ENCODE measurements at places on chromosomes 3 and 15.

- no peak for DNase-seq
Measured at GRCh38 chr15:100383302-100384107, 41.7 kb upstream of the ADAMTS17 start.

DNA sequence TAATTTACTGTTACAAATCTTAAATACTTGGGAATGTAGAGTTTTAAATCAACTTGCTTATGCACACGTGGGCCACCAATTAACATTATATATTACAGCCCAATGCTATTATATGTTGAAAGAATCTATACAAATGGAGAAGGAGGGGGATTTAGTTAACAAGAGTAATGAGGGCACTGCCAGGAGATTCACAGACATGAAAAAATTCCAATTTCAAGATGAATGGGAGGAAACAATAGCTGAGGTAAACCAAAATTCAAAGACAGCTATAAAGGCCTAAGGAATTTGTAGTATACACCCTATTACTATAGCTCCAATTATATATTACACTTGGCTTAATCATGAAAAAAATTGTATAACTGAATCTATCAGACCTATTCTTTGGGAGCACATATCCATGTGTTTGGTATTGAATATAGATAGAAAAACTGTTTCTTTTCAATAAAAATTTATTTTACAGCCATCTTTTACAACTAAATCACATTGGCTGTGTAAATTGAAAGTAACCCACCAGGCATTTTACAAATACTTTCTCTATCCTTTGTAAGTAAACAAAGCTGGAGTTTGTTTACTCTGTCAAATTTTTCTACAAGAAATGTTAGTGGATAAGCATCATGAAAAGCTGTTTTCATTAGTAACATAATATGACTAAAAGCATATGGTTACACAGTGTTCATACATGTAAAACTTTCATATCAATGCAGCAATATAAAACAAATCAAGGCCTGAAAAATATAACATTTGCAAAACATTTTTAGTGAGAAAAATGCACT is 1045.8 kb downstream of the ROBO1 start:
- DNase-seq: no peak

DNA sequence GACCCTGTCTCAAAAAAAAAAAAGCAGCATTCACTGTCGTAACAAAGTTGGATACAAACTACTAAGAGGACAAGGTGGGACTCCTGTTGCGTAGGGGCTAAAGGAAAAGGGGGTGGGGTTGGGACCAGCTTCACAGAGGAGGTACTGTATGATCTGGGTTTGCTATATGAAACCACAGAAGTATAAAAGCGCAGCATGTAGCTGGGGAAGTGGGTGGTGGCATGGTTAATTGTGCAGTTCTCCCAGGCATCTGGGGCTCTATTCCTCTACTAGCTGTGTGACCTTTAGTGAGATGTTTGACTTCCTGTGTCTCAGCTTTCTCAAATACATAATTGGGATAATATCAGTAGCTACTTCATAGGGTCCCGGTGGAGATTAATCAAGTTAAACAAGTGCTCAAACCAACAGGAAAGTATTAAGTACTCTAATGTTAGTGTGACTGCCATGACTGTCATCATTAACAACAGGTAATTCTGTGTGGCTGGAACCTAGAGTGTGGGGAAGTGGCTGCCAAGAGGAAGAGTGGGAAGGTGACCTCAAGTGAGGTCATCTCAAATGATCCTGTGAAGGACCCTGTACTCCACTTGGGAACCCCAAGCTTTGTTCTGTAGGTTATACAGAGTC is 11.5 kb downstream of the PARP16 start:
- no peak for DNase-seq

- no peak for DNase-seq
Measured at GRCh38 chr3:10867384-10867783, 51.4 kb downstream of the SLC6A11 start.

DNA sequence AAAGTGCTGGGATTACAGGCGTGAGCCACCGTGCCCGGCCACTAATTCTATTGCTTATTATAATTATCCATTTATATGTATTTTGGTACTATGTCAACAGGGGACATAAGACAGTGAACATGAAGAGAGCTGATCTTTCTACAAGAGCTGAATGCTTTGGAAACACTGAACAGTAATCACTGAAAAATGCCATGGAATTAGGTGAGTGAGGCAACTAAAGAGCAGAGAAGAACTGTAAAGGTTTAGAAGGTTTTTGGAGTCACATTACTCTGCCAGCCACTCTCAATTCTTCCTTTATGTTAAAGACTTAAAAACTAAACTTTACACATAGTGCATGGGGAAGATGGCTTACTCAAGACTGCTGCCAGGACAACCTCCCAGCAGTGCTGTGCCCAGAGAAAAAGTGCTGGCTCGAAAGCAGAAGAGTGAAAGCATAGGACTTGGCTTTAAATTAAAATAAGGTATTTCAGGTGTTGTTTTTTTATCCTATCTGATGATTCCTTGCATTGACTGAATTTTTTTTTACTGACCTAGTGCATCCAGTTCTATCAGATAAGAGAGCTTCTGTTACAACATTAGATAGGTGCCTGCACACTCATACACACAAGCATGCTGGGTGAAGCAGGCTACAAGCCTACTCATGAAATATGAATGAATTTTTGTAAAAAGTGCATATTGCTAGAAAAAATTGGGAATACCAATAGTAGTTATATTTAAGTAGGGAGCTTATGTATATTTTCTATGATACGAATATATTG is 28.7 kb upstream of the CACNA2D3 start:
- DNase-seq: no peak

DNA sequence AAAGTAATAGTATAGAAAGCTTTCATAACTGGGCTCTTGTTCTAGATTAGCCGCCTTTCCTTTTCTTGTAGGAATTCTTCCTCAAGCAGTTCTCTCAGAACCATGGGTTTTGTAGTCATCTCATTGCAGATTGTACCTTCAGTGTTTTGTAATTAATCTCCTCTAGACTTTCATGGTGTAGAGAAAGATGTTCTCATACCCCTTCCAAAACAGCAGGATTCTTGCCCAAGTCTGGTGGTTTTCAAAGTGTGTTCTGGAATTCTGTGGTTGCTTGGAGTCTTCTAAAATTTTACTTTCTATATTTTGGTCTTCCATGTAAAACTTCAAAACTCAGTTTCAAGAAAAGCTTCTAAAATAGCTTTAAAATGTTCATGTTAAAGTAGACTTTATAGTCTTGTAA is 293.8 kb downstream of the PTPRG start:
- DNase-seq: no peak

- no peak for DNase-seq
Measured at GRCh38 chr3:28590860-28591259, 242.2 kb upstream of the AZI2 start.

GRCh38 chr3:15384510-15385237 is 42.7 kb downstream of the METTL6 start:
- DNase-seq: peak; percentile 39

DNA sequence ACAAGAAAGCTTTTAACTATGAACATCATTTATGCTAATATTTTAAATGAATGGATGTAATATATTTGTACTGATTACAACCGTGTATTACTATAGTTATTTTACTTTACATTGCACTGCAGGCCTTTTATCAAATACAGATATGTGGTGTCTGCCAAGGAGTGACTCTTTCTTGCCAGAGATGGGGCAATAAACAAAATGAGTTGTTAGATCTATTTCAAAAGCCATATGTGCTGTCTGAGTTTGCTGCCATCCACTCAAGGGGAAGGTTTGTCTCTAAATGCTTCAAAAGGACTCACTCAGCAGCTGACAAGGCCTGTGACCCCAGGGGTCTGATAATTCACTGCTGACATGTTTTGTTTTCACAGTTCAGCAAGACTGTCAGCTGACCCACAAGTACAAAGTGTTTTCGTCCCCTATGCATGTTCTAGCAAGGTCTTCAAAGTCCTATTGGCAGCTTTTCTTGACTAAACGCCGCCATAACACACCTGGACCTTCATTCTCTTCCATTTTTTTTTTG is 41.3 kb upstream of the ZBED2 start:
- no peak for DNase-seq

DNA sequence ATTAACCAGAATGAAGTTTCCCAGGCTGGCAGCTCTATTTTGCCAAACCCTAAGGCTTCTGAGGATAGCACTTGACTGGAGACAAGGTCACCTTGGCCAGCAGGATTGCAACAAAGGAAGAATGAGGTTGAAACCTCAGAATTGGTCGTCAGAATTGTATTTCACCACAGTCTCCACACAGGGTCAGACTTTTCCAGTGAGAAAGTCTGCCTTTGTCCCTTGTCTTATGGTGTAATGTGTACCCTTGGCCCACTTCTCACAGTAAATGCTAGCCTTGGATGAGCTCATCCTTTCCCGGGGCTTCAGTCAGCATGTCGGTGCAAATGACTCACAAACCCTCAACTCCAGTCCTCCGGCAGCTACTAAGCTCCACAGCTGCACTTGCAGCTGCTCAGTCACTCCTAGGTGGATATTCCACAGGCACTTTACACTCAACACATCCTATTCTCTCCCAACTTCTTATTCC is 19.7 kb downstream of the SSR3 start:
- DNase-seq: no peak

GRCh38 chr15:57427367-57427821 is 51.1 kb downstream of the CGNL1 start:
- DNase-seq: no peak

DNA sequence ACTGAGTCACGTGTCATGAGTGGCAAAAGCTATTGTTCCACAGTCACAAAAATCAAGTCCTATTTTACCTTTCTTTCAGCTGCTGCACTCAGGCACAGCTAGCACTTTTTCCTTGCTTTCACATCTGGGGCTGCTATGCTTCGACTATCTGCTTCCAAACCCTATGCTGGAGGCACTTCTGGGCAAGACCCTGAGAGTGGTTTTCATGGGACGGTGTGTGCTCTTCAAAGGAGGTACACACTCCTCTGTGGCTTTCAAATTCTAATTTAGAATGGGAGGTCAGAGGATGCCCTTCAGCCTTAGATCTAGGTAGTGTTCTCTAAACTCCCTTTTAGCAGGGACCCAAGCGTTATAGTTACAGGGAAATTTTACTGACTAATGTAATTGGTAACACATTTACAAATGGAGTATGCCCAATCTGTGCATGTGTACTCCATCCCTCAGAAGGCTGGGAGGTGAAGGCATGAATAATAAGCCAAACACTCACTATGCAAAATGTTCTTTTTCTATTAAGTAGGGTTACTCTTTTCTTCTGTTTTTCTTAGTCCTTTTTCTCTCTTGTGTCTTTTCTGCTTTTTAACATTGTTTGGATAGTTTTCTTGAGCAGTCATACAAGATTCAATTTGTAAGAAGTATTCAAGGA is 188.3 kb downstream of the LSAMP start:
- DNase-seq: no peak

- no peak for DNase-seq
Measured at GRCh38 chr3:77500721-77501120, 460.8 kb downstream of the ROBO2 start.

GRCh38 chr3:99896482-99896881 is 78.8 kb downstream of the CMSS1 start:
- no peak for DNase-seq

- DNase-seq: no peak
Measured at GRCh38 chr3:190605385-190605784, 91.5 kb downstream of the IL1RAP start.

DNA sequence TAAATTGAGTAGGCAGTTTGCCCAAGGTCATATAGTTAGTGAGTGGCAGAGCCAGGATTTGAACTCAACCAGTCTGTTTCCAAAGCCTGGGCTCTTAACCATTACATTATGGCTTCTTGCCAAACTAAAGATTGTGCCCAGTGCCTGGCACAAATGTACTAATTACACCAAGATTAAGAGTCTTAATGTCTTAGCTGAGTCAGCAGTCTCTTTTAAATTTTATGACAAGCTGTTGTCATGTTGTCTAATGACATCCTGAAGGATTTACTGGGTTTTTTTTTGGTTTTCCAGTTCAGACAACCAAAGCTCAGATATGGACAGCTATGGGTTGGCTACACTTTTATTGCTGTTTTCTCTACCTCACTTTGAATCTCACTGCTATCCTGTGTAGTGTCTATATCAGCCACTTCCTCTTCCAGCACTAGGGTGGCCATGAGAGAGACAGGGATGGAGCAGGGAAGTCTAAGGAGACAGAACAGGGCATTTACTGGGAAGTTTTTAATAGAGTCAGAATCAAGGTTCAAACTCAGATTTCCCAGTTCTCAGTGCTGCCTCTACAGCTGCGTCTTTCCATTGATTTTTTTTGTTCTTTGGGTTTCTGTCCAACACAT is 10.5 kb downstream of the FBXL2 start:
- no peak for DNase-seq

GRCh38 chr15:90620379-90621067 is 90.8 kb downstream of the CRTC3 start:
- no peak for DNase-seq

GRCh38 chr3:187196573-187197334 is 532 bp upstream of the RTP1 start:
- no peak for DNase-seq

DNA sequence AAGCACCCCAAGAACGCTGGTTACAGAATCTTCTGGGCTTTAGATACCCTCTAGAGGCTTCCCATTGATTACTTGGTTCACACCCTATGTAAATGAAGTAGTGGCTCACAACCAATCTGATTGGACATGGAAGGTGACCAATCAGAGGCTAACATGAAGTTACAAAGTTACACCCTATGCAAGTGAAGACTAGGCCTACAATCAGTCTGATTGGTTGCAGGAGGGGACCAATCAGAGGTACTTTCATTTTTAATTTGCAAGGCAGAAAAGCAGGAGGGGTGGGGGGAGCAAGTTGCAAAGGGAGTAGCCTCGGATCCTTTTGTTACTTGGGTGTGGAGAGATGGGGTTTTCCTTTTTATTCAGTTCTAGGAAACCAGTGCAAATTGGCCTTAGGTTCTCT is 11.1 kb upstream of the RTP2 start:
- no peak for DNase-seq

DNA sequence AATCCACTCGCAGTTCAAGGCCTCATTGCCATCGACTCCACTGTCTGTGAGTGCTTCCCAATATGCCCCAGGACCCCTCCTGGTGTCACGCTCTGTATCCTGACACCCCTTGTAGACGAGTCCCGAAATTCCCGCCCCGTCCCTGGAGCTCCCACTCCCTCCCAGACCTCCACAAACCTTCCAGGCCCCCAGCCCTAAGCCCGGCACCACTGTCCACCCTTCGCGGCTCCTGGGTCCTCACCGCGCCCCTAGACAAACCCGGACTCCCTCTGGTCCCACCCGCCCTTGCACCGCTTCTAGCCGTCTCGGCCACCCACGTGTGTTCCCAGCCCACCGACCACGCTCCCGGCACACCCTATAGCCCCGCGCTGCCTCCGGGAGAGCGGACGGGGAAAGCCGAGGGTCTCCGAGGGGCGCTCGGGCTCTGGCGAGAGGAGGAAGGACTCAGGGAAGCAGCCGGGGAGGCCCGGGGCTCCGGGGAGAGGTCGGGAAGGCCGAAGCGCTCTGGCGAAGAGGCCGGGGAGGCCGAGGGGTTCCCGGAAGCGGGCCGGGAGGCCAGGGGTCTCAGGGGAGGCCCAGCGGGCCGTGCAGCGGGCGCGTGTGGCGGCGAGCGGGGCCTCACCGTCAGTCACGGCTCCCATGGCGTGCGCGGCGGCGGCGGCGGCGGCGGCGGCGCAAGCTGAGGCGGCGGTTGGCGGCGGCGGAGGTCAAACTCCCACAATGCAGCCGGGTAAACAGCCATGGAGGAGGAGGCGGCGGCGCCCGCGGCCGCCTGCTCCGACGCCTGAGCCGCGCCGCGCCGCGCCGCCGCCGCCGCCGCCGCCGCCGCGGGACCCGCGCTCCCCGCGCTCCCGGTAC is at the start of the genes ATXN7 and THOC7:
TSS of gene ATXN7 (plus strand) at position 718 of the 858 bp plus-strand sequence. CDS start 48,732 bp downstream, outside the sequence.
TSS of gene THOC7 (minus strand) at position 656 of the 858 bp plus-strand sequence. CDS start at position 641, 15 bp downstream.
- peak; percentile 84 for DNase-seq

- DNase-seq: no peak
Measured at GRCh38 chr3:53035825-53036619, 9.9 kb downstream of the SFMBT1 start.

Measured in activated CD8-positive, alpha-beta memory T cell treated with anti-CD3 and anti-CD28 coated beads, Interleukin-2, amount 50 U/mL, for 48 hours (primary cell).